Colonic mucosa (tissue), 4 donors: ENCODE measurements at places on chromosomes 13 and 19.

GRCh38 chr19:24054044-24054935 is 32.7 kb upstream of the ZNF254 start:
- H3K27me3 ChIP-seq, result no peaks in the 10 kb centered on the region
- H3K27ac ChIP-seq, result no peak overlapping the region
- peaks cover 9% of the 10 kb centered on the region for H3K36me3 ChIP-seq
- DNase-seq, result no peak
- H3K4me3 ChIP-seq, result no peak overlapping the region
- no peaks in the 10 kb centered on the region for H3K4me1 ChIP-seq

GRCh38 chr19:15072930-15073647 is 8.9 kb upstream of the OR1I1 start:
- H3K36me3 ChIP-seq, result no peaks in the 10 kb centered on the region
- no peaks in the 10 kb centered on the region for H3K27me3 ChIP-seq
- no peak overlapping the region for H3K27ac ChIP-seq
- no peak overlapping the region for H3K4me3 ChIP-seq
- no peaks in the 10 kb centered on the region for H3K4me1 ChIP-seq

GRCh38 chr19:18294467-18294864 is 13.0 kb upstream of the JUND start:
- no peak for DNase-seq
- no peaks in the 10 kb centered on the region for H3K27me3 ChIP-seq
- no peak overlapping the region for H3K27ac ChIP-seq
- no peak overlapping the region for H3K4me3 ChIP-seq
- H3K4me1 ChIP-seq, result peaks cover 10% of the 10 kb centered on the region
- H3K36me3 ChIP-seq, result no peaks in the 10 kb centered on the region

DNA sequence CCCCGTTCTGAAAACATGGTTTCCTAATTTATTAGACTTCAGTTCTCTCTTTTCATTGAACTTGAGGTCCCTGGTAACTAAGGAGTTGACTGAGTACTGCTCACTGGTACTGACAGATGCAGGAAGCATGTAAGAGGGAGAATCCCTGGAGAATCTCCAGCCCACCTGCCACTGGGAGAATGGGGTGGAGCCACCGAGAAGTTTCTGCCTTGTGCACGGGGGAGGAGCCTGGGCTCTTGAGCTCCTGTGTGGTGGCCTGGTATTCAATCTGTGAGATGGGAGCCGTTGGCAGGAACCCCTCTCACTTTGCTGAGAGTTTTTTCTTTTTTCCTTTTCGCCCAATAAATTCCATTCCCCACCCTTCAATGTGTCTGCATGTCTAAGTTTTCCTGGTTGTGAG is 13.2 kb upstream of the AKAP11 start:
- no peak overlapping the region for H3K4me3 ChIP-seq
- no peaks in the 10 kb centered on the region for H3K4me1 ChIP-seq
- no peaks in the 10 kb centered on the region for H3K36me3 ChIP-seq
- H3K27me3 ChIP-seq, result no peaks in the 10 kb centered on the region
- no peak for DNase-seq

DNA sequence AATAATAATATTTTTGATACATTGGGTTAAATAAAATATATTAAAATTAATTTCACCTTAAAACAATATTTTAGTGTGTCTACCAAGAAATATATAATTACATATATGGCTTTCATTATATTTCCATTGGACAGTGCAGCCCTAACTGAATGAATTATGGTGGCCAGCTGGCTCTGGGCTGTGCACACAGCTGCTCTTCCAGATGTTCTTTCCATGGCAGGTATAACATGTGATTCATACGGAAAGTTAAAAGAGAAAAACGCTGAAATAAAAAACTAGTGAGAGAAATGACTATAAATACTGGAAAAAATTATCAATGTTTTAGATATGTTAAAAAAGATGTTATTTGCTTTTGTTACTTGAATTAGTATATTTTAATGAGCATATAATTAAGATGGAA is 216.3 kb downstream of the RGCC start:
- H3K36me3 ChIP-seq, result no peaks in the 10 kb centered on the region
- H3K27ac ChIP-seq, result no peak overlapping the region
- no peak overlapping the region for H3K4me3 ChIP-seq
- no peaks in the 10 kb centered on the region for H3K4me1 ChIP-seq

- H3K36me3 ChIP-seq, result no peaks in the 10 kb centered on the region
- no peak for DNase-seq
- no peaks in the 10 kb centered on the region for H3K4me1 ChIP-seq
Measured at GRCh38 chr19:558770-559439, 13.5 kb upstream of the BSG start.

- H3K36me3 ChIP-seq, result no peaks in the 10 kb centered on the region
- H3K27ac ChIP-seq, result no peak overlapping the region
- H3K4me3 ChIP-seq, result no peak overlapping the region
- DNase-seq, result no peak
- H3K27me3 ChIP-seq, result no peaks in the 10 kb centered on the region
- no peaks in the 10 kb centered on the region for H3K4me1 ChIP-seq
Measured at GRCh38 chr13:67123165-67123564, 107.0 kb downstream of the PCDH9 start.

- DNase-seq, result no peak
- no peak overlapping the region for H3K4me3 ChIP-seq
- peak overlapping the region; percentile 22 for H3K27ac ChIP-seq
- H3K27me3 ChIP-seq, result no peaks in the 10 kb centered on the region
- H3K4me1 ChIP-seq, result no peaks in the 10 kb centered on the region
- no peaks in the 10 kb centered on the region for H3K36me3 ChIP-seq
Measured at GRCh38 chr19:40642757-40643305, 41.7 kb downstream of the LTBP4 start.

DNA sequence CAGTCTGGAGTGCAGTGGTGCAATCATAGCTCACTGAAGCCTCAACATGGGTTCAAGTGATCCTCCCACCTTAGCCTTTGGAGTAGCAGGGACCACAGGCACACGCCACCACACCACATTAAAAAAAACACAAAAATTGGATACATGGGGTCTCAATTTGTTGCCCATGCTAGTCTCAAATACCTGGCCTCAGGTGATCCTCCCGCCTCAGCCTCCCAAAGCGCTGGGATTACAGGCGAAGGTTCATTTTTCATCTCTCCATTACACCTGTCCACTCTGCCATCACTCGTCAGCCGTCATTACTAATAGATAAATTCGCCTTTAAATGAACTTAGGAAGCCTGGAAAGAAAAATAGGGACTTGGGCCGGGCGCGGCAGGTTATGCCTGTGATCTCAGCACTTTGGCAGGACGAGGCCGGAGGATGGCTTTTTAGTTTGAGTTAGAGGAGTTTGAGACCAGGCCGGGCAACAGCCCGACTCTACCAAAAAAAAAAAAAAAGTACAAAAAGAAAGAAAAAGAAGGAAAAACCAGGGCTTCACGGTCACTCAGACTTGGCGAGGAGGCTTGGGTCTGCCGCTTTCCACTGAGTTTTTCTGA is 685 bp upstream of the SUPT5H start:
- peak overlapping the region; percentile 91 for H3K27ac ChIP-seq
- peaks cover 6% of the 10 kb centered on the region for H3K4me1 ChIP-seq
- H3K4me3 ChIP-seq, result peak overlapping the region; percentile 82
- DNase-seq, result peak; percentile 25
- no peaks in the 10 kb centered on the region for H3K27me3 ChIP-seq

- H3K36me3 ChIP-seq, result no peaks in the 10 kb centered on the region
- H3K27ac ChIP-seq, result no peak overlapping the region
- no peak for DNase-seq
- no peaks in the 10 kb centered on the region for H3K27me3 ChIP-seq
- no peaks in the 10 kb centered on the region for H3K4me1 ChIP-seq
Measured at GRCh38 chr19:51916167-51916566, 11.1 kb upstream of the ZNF613 start.

DNA sequence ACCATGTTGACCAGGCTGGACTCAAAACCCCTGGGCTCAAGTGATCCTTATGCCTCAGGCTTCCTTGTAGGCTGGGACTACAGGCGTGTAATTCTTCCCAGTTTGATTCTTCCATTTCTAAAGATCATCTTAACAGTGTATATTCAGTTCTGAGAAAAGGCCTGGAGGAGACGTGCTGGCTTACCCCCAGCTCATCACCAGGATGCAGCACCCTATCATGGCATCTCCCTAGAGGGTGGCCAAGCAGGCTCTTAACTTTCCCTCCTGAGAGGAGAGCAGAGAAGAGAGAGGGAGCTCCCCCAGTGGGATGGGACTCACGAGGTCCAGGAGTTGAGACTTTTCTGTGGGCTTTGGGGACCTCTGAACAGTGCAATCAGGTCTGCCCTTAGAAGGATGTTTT is 2.1 kb upstream of the TUBA3C start:
- no peak overlapping the region for H3K27ac ChIP-seq
- no peak for DNase-seq
- H3K4me3 ChIP-seq, result no peak overlapping the region
- H3K27me3 ChIP-seq, result no peaks in the 10 kb centered on the region
- H3K4me1 ChIP-seq, result no peaks in the 10 kb centered on the region

GRCh38 chr13:55516610-55517009 is 1624.1 kb upstream of the PRR20A start:
- H3K4me1 ChIP-seq, result no peaks in the 10 kb centered on the region
- H3K4me3 ChIP-seq, result no peak overlapping the region
- no peak overlapping the region for H3K27ac ChIP-seq
- H3K36me3 ChIP-seq, result no peaks in the 10 kb centered on the region
- no peak for DNase-seq

DNA sequence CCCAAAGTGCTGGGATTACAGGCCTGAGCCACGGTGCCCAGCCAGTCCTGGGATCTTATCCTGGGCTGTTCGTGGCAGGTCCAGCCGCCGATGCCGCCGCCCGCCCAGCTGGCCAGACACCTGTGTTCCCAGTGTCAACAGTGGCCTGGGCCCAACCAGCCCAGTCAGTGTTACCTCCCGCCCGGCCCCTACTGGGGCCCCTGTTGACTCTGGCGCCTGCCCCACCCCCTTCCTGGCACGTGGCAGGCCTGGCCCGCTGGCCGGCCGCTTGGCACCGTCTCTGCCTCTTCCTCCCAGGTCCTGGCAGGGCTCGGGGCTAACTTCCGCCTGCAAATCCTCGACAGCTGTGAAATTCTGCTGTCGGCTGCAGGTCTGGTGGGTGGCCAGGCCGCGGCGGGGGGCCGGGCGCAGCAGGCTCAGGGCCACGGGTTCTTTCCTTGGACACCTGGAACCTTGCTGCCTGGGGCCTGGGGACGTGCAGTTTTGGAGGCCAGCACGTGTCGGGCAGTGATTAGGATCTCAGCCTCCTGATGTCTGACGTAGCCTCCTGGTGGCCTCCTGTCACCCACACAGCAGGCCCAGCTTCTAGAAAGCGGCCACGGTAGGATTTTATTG is 9.1 kb downstream of the ARID3A start:
- peak; percentile 88 for DNase-seq
- H3K4me1 ChIP-seq, result peaks cover 31% of the 10 kb centered on the region
- H3K27me3 ChIP-seq, result no peaks in the 10 kb centered on the region
- H3K4me3 ChIP-seq, result no peak overlapping the region
- H3K36me3 ChIP-seq, result no peaks in the 10 kb centered on the region

GRCh38 chr19:17292301-17293074 is 10.7 kb downstream of the ABHD8 start:
- no peaks in the 10 kb centered on the region for H3K27me3 ChIP-seq
- peak overlapping the region; percentile 63 for H3K4me3 ChIP-seq
- DNase-seq, result peak; percentile 87
- peak overlapping the region; percentile 54 for H3K27ac ChIP-seq

GRCh38 chr19:3095441-3096191 is 1.5 kb downstream of the GNA11 start:
- peak overlapping the region; percentile 74 for H3K27ac ChIP-seq
- H3K4me1 ChIP-seq, result peaks cover 32% of the 10 kb centered on the region
- peak overlapping the region; percentile 96 for H3K4me3 ChIP-seq
- peak; percentile 63 for DNase-seq

GRCh38 chr13:37608750-37609339 is 10.3 kb upstream of the POSTN start:
- H3K27me3 ChIP-seq, result no peaks in the 10 kb centered on the region
- no peak for DNase-seq

DNA sequence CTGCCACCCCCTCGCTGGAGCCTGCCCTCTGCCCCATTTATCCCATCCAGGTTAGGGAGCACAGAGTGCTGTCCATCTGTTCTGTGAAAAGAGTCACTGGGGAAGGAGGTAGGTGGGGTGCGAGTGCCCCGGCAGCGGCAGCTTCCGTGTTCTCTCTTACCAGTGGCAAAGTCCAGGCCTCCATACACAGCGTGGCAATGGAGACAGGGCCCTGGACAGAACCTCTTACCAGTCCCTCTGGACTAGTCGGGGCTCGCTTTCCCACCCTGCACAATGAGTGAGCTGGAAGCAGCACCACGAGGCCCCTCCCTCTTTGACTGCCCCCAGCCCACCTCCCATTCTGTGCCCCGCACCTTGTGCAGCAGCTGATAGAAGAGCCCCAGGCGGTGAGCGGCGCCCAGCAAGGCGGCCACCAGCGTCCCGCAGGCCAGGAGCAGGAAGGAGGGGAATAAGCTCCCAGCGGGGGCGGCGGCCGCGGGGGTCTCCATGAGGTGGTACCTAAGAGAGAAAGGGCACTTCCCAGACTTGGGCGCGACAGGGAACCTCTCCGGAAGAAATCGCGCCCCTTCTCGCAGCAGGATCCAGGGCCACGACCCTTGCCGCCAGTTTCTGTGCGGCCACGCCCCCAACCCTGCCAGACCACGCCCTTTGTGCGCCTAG is 17.5 kb downstream of the SYDE1 start:
- H3K27ac ChIP-seq, result peak overlapping the region; percentile 87
- H3K27me3 ChIP-seq, result no peaks in the 10 kb centered on the region
- DNase-seq, result peak; percentile 74
- H3K36me3 ChIP-seq, result peaks cover 6% of the 10 kb centered on the region
- H3K4me1 ChIP-seq, result peaks cover 7% of the 10 kb centered on the region
- H3K4me3 ChIP-seq, result peak overlapping the region; percentile 58

GRCh38 chr13:85799097-85799582 is at the start of gene SLITRK6:
Gene SLITRK6 (minus strand): TSS chr13:85799419. CDS start chr13:85796508, 2,911 bp downstream.
- peak within 1 kb of the TSS; percentile 24 for H3K4me3 ChIP-seq
- H3K27me3 ChIP-seq, result no peaks in the 10 kb centered on the region
- no peaks in the 10 kb centered on the region for H3K36me3 ChIP-seq
- peak within 1 kb of the TSS; percentile 7 for H3K27ac ChIP-seq
- H3K4me1 ChIP-seq, result no peaks in the 10 kb centered on the region

GRCh38 chr13:23847497-23847896 is 41.7 kb downstream of the MIPEP start:
- no peaks in the 10 kb centered on the region for H3K27me3 ChIP-seq
- no peaks in the 10 kb centered on the region for H3K36me3 ChIP-seq
- no peak overlapping the region for H3K27ac ChIP-seq
- no peak for DNase-seq

GRCh38 chr19:49128545-49129237 is 9.3 kb downstream of the PPFIA3 start:
- H3K27ac ChIP-seq, result no peak overlapping the region
- H3K4me1 ChIP-seq, result no peaks in the 10 kb centered on the region
- H3K36me3 ChIP-seq, result no peaks in the 10 kb centered on the region
- DNase-seq, result no peak
- peak overlapping the region; percentile 25 for H3K4me3 ChIP-seq
- H3K27me3 ChIP-seq, result no peaks in the 10 kb centered on the region

- no peak for DNase-seq
- H3K27ac ChIP-seq, result peak overlapping the region; percentile 2
- H3K4me3 ChIP-seq, result no peak overlapping the region
- no peaks in the 10 kb centered on the region for H3K4me1 ChIP-seq
- no peaks in the 10 kb centered on the region for H3K27me3 ChIP-seq
Measured at GRCh38 chr19:47723581-47723940, 10.3 kb downstream of the EHD2 start.

- peak; percentile 52 for DNase-seq
- no peaks in the 10 kb centered on the region for H3K27me3 ChIP-seq
- H3K4me3 ChIP-seq, result peak overlapping the region; percentile 98
- no peaks in the 10 kb centered on the region for H3K36me3 ChIP-seq
Measured at GRCh38 chr19:10654610-10655456, 687 bp downstream of the ILF3 start.

- no peaks in the 10 kb centered on the region for H3K36me3 ChIP-seq
Measured at GRCh38 chr19:49666120-49666444, 349 bp downstream of the BCL2L12 start.
